SJCRH30 (cell line): ENCODE measurements at places on chromosomes 3 and 15. TPM values are rescaled to one million over a fixed set of nuclear protein-coding genes. Genes with fewer than 3 reads are reported as not detected.
A peak's percentile ranks its signal among the peaks of the same experiment; 100 is the strongest.

- no peaks in the 10 kb centered on the region for H3K27me3 ChIP-seq
- DNase-seq, result no peak
- H3K27ac ChIP-seq, result no peak overlapping the region
- no peak overlapping the region for H3K4me3 ChIP-seq
- H3K36me3 ChIP-seq, result no peaks in the 10 kb centered on the region
Observed at GRCh38 chr3:54424292-54424691, 301.9 kb downstream of the CACNA2D3 start.

DNA sequence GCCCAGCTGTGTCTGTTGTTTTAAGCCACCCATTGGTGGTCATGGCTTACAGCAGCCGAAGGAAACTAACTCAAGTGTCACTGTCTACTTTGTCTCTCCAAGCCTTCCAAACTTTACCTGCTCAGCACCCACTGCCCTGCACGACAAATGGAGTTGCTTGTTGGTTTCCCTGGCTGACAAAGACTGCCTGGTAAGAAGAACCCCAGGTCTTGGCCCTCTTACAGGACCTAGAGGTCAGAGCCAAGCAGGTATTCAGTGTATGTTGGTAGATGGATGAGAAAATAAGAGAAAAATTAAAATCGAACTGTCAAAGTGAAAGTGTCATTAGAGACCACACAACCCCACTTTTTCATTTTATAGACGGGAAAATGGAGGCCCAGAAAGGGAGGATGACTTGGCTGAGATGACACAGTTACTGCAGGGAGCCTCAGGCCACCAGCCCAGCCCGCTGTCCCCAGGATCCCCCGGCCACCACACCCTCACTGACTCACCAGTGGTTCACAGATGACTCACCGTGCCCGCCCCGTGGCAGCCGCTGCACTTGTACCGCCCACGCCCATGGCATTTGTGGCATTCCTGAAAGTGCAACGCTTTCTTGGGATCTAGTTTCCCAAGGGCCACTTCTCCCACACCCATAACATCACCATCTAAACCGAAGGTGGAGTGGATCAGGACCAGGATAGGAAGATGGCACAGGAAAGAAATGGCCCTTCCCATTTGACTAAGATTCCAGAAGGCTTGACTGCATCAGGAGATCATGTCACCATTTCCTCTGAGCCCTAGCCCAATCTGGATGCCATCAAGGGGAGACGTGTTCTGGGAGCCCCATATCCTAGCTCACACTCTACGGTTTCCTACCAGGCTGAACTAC, 15.2 kb downstream of the SSUH2 start:
- DNase-seq, result peak; percentile 76
- peak overlapping the region; percentile 42 for H3K27ac ChIP-seq
- H3K36me3 ChIP-seq, result no peaks in the 10 kb centered on the region
- no peak overlapping the region for H3K4me3 ChIP-seq

DNA sequence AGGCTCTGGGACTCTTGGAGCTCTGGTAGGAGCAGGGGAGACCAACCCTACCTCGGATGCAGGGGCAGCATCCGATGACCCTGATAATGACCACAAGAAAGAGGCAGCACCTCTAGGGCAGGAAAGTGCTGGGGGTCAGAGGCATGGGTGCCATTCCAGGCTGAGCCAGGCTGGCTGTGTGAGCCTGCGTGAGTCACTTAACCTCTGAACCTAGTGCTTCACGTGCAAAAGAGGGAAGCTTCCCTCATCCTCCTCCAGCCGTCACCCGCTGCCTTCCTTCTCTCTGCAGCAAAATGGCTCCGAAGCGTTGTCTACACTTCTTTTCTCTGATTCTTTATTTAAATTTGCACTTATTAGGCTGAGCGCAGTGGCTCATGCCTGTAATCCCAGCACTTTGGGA, 35.5 kb downstream of the ZDHHC19 start:
- peaks cover 12% of the 10 kb centered on the region for H3K4me1 ChIP-seq
- no peak overlapping the region for H3K4me3 ChIP-seq
- no peaks in the 10 kb centered on the region for H3K27me3 ChIP-seq
- no peak for DNase-seq
- H3K27ac ChIP-seq, result no peak overlapping the region

GRCh38 chr3:194286375-194287146, 64.6 kb downstream of the CPN2 start:
- H3K27me3 ChIP-seq, result no peaks in the 10 kb centered on the region
- no peak for DNase-seq

- H3K4me1 ChIP-seq, result no peaks in the 10 kb centered on the region
- no peak overlapping the region for H3K4me3 ChIP-seq
- no peaks in the 10 kb centered on the region for H3K36me3 ChIP-seq
- H3K27me3 ChIP-seq, result no peaks in the 10 kb centered on the region
Observed at GRCh38 chr3:71078723-71079525, 504.6 kb downstream of the FOXP1 start.

DNA sequence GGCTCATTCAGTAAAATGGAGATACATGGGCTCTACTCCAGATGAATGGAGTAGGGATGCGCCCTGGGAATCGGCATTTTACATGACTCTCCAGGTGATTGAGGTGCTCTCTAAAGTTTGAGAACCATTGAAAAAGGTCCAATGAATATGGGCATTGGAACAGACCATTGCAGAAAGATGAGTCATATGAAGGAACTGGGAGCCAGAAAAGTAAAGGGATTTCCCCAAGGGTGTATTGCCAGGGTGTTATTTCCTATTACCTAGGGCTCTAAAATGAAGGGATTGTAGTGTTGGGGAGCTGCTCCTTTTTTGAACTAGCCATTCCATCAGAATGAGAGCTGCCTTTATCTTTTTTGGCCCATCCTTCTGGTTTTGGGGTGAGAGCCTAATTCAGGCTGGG, 21.7 kb downstream of the CLDN11 start:
- H3K27ac ChIP-seq, result no peak overlapping the region
- no peak overlapping the region for H3K4me3 ChIP-seq
- no peaks in the 10 kb centered on the region for H3K36me3 ChIP-seq
- no peaks in the 10 kb centered on the region for H3K4me1 ChIP-seq
- no peak for DNase-seq

DNA sequence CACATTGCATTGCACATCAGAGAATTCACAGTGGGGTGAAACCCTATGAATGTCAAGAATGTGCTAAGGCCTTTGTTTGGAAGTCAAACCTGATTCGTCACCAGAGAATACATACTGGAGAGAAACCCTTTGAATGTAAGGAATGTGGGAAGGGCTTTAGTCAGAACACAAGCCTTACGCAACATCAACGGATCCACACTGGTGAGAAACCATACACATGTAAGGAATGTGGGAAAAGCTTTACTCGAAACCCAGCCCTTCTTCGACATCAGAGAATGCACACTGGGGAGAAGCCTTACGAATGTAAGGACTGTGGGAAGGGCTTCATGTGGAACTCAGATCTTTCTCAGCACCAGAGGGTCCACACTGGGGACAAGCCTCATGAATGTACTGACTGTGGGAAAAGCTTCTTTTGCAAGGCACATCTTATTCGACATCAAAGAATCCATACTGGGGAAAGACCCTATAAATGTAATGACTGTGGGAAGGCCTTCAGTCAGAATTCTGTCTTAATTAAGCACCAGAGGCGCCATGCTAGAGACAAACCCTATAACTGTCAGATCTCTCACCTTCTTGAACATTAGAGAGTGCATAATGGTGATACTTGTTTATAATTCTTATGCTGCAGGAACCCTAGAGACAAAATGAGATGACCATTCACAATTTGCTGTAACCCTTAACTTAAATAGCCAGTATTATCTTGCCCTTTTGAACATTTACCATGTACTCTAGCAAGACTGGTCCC, 9.0 kb downstream of the ZNF662 start:
- H3K36me3 ChIP-seq, result no peaks in the 10 kb centered on the region
- DNase-seq, result no peak
- H3K27ac ChIP-seq, result no peak overlapping the region
- H3K4me3 ChIP-seq, result no peak overlapping the region
- H3K4me1 ChIP-seq, result no peaks in the 10 kb centered on the region

- no peak overlapping the region for H3K4me3 ChIP-seq
- peaks cover 41% of the 10 kb centered on the region for H3K36me3 ChIP-seq
- H3K4me1 ChIP-seq, result no peaks in the 10 kb centered on the region
- H3K27me3 ChIP-seq, result no peaks in the 10 kb centered on the region
- no peak for DNase-seq
Observed at GRCh38 chr15:43086551-43086950, 19.3 kb downstream of the UBR1 start.

DNA sequence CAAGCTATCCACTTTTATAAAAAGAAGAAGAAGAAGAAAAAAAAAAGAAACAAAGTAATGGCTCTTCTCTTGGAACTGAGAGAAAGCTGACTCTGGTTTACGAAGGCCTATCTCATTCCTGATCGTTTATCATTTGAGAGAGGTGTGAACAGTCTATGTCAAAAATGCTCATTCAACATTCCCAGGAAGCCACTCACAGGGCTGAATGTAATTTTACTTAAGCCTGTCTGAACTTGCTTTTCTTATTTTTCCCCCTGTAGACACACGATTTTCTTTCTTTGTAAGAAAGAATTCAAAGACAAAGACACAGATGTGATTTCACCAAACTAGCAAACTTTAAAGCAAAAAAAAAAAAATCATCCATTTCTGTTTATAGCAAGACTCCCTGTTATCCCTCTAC, 805.8 kb downstream of the FHIT start:
- DNase-seq, result no peak
- H3K27ac ChIP-seq, result no peak overlapping the region
- H3K4me1 ChIP-seq, result no peaks in the 10 kb centered on the region
- no peaks in the 10 kb centered on the region for H3K36me3 ChIP-seq

GRCh38 chr3:103614719-103615118, 1179.9 kb downstream of the ZPLD1 start:
- no peak overlapping the region for H3K4me3 ChIP-seq
- no peaks in the 10 kb centered on the region for H3K27me3 ChIP-seq
- H3K4me1 ChIP-seq, result no peaks in the 10 kb centered on the region
- no peak for DNase-seq

GRCh38 chr3:9994086-9994844, 7.6 kb upstream of the EMC3 start:
- H3K4me1 ChIP-seq, result no peaks in the 10 kb centered on the region
- peaks cover 39% of the 10 kb centered on the region for H3K36me3 ChIP-seq
- no peak overlapping the region for H3K4me3 ChIP-seq
- no peak for DNase-seq
- H3K27ac ChIP-seq, result no peak overlapping the region
- H3K27me3 ChIP-seq, result no peaks in the 10 kb centered on the region

DNA sequence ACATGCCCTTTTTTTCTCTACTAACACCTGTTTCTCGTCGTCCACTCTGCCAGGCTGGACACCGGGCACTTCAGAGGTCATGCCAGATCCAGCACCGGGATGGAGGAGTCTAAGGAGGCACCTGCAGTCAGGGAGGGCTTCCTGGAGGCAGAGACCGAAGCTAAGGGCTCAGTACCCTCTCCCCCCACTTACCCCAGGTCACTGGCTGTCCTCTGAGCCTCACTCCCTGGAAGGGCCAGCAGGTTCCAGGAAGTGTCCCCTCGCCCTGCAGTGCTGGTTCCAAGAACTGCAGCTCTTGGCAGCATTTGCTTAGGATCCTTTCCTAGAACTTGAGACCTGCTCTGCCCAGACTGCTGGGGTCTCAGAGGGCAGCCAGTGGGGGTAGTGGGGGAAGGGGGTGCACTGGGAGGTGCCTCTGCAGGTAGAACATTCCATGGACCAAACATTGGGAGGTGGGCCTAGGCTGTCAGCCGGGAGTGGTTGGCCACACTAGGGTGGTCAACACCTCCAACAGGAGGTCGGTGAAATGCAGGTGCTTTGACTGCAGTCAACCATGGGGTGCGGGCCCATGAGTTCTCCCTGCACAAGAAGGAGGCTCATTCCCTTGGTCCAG, 11.3 kb downstream of the CISH start:
- no peak overlapping the region for H3K4me3 ChIP-seq
- H3K27me3 ChIP-seq, result no peaks in the 10 kb centered on the region
- no peaks in the 10 kb centered on the region for H3K36me3 ChIP-seq
- no peak for DNase-seq

DNA sequence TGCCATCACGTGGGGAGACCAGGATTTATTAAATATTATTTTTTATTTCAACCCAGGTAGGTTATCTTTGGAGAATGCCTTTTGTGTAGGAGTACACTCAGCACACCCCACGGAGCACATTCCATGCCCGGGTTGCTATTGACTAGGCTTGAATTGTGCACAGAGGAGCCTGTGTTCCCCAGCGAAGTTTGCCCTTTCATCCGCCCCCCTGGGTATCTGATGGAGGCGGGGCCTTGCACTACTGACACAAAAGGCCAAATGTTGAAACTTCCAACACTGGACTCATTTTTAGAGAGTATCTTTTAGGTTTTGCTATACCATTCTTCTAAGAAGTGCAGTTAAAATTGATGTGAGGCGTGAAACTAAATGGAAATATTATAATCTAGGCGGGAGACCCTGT, 39.3 kb upstream of the PPP4R2 start:
- H3K27ac ChIP-seq, result no peak overlapping the region
- no peaks in the 10 kb centered on the region for H3K4me1 ChIP-seq
- no peaks in the 10 kb centered on the region for H3K27me3 ChIP-seq

- H3K4me1 ChIP-seq, result peaks cover 47% of the 10 kb centered on the region
- no peak overlapping the region for H3K4me3 ChIP-seq
- no peaks in the 10 kb centered on the region for H3K36me3 ChIP-seq
Observed at GRCh38 chr15:57692709-57693108, 13.8 kb upstream of the POLR2M start.

DNA sequence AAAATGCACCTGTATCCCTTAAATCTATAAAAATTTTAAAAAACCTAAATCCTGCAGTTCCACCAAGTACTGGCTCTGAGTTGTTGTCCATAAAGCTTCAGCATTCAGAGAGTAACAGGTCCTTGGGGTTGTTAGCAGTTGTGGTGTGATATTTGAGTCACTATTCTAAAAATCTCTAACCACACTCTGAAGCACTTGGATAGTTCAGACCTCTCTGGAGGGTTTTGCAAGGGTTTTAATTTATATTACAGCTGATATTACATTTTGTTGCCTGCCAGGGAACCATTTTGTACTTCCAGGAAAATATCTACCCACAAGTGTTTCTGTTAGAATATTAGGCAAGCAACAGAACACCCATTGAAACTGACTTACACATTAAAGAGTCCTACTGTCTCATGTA, 255.6 kb downstream of the TBL1XR1 start:
- H3K4me1 ChIP-seq, result peaks cover 3% of the 10 kb centered on the region; the same call in 1 of the 2 replicates
- H3K4me3 ChIP-seq, result no peak overlapping the region
- H3K27me3 ChIP-seq, result no peaks in the 10 kb centered on the region
- H3K36me3 ChIP-seq, result no peaks in the 10 kb centered on the region

DNA sequence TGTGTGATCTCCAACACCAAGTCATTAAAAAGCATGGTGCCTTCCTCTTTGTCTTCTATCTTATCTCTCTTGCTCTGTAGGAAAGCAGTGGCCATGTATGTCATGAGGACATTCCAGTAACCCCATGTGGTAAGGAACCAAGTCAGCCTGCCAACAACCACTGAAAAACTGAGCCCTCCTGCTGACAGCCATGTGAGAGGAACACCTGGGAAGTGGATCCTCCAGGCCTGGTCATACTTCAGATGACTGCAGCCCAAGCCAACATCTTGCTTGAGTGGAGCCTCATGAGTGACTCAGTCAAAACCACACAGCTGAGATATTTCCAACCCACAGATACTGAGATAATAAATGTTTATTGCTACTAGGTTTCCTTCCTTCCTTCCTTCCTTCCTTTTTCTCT, 597.3 kb downstream of the ZIC1 start:
- no peaks in the 10 kb centered on the region for H3K36me3 ChIP-seq
- no peaks in the 10 kb centered on the region for H3K4me1 ChIP-seq
- H3K4me3 ChIP-seq, result no peak overlapping the region
- H3K27me3 ChIP-seq, result no peaks in the 10 kb centered on the region

The GP5 gene
- total RNA-seq, result not detected in 2 replicates

The GRM2 gene
- 0.16 and 0.30 TPM in 2 replicates for total RNA-seq

The SNRPA1 gene
- total RNA-seq, result 139 and 151 TPM in 2 replicates

The C3orf20 gene
- total RNA-seq, result not detected in 2 replicates

The P2RY13 gene
- total RNA-seq, result not detected in 2 replicates

The ANKRD34C gene
- total RNA-seq, result not detected in 2 replicates

The CLDN1 gene
- total RNA-seq, result 0.25 and 0.42 TPM in 2 replicates

The ERC2 gene
- total RNA-seq, result 6.3 and 9.3 TPM in 2 replicates

The SLC22A14 gene
- not detected in 2 replicates for total RNA-seq
